Stimulated activated CD4-positive, alpha-beta T cell treated with anti-CD3 and anti-CD28 coated beads, Interleukin-2, amount 100 ng/mL, for 48 hours (primary cell): ENCODE measurements at places on chromosomes 2 and 18.

- no peak for DNase-seq
These were observed 1.2 kb downstream of the IDH1 start for GRCh38 chr2:208253600-208254117.

DNA sequence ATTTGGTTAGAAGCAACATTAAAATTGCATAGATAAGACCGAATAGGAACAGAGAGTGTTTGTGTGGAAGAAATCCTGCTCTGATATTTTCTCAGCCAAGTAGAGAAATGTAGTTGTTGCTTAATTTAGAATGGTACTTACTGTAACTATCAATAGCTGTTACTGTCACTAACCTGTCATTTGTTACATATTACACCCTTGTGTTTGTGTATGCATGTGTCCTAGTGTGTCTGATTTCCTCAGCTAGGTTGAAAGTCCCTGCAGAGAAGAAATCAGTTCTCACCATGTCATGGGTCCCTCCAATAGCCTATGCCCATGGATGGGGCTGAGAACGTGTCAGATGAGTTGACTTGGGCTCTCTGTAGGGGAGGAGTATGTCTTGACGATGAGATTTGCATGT, 94.4 kb downstream of the SPTBN1 start:
- DNase-seq: no peak

- no peak for DNase-seq
These were observed 74.4 kb downstream of the PLCL1 start for GRCh38 chr2:197878792-197879191.

GRCh38 chr2:3762771-3763447, 59.5 kb downstream of the DCDC2C start:
- no peak for DNase-seq
